ENCODE measurements at places on chromosomes 4 and X.
A peak's percentile ranks its signal among the peaks of the same experiment; 100 is the strongest.

DNA sequence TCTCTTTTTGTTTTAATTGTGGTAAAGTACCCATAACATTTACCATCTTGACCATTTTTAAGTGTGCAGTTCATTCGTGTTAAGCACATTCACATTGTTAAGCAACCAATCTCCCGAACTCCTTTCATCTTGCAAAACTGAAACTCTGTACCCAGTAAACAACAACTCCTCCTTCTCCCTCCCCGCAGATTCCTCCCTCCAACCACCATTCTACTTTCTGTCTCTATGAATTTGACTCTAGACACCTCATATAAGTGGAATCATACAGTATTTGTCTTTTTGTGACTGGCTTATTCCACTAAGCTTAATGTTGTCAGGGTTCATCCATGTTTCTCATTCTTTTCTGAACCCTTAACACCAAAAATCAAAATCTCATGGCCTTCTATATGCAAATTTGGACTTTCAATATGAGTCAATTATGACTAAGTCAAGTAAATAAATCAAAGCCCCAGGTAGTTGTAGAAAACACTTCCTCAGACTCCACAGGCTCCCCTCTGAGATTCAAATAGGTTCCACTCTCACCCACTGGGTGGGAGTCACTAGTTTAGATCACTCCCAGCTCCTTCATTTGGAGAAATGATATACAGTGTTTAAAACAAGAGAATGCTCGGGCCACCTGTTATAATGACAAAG, 9.8 kb upstream of the RTL5 start:
- DNase-seq: no peak

GRCh38 chrX:1449823-1450149, 2.9 kb downstream of the ASMTL start:
- DNase-seq: no peak

GRCh38 chr4:40998675-40999358, 215.5 kb downstream of the APBB2 start:
- peak; percentile 42 for DNase-seq

DNA sequence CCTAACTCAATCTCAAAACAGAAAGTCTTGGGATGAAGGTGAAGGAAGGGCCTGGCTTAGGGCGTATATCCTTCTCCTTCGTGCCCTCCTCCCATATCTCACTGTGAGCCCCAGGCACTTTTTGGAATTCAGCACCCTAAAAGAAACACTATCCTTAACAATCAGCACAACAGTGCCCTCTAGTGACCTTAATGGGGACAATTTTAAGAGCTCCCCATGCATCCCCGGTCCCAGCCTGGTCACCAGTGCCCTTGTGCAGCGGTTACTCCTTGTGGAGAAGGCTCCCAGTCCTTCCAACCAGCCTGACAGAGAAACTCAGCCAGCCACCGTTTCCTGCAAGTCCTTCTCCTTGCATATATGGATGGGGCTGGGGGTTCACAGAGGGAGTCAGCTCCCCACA, 4.2 kb downstream of the PAK3 start:
- no peak for DNase-seq

DNA sequence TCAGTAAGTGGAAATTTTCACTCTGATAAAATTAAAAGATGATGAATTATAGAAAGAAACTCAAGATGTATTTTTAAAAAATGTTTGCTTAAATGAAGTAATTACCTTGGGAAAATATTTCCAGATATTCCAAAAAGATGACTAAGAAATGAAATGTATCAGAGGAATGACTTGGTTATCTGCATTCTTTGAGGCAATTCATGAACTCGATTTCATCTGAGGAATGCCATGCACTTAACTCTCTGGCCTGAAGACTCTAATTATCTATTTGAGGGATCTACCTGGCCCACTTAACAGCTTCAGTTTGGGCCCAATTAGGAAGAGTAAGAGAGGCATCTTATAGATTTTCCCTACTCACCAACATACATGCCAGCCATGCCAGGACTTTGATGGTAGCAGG, 182.3 kb downstream of the INPP4B start:
- DNase-seq: no peak

All from retinal pigment epithelial cell (primary cell).